Natural killer cell (primary cell): ENCODE measurements at places on chromosomes 5 and 9. TPM values are rescaled to one million over a fixed set of nuclear protein-coding genes. Genes with fewer than 3 reads are reported as not detected.

Gene GRIN3A
- not detected for total RNA-seq

DNA sequence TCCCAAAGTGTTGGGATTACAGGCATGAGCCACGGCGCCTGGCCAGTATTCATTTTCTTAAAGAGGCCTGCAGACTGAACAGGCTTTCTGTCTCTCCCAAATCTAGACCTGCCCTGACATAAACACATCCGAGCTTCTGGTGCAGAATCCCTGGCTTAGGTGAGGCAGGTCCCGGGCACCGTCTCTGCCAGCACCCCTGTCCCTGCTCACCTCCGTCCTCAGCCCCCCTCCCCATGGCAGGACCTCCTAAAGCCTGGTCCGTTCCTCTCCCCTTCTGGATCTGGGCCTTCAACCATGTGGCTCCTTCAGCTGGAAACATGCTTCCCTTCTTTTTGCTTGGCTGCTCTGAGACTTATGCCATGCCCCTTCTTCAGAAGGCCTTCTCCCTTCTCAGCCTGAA lies 22.7 kb upstream of the RXRA start:
- no peaks in the 10 kb centered on the region for H3K36me3 ChIP-seq
- peaks cover 6% of the 10 kb centered on the region for H3K27me3 ChIP-seq
- H3K27ac ChIP-seq: no peak overlapping the region
- H3K4me3 ChIP-seq: no peak overlapping the region

DNA sequence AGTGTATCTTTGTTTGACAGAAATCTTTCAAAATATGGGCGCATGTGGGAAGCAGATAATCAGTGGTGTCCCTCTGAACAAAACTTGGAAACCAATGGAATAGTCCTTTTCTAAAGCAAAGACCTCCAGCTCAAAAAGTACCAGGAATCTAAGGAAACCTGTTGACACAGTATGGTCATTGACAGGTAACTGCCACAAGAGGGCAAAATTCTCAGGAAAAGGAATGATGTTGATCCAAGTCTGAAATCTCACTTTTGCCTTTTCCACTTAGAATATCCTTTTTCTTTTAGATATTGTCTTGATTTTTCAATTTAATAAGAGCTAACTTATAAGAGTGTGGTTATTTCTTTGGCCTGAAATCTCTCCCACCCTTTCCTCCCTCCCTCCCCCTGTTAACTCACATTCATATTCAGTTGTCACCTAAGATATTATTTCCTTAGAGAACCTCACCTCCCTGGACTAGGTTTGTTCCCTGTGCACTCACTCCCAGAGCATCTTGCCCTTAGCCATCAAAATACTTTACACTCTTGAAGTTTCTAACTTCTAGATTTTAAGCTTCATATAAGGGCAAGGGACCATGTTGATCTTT lies 59.0 kb upstream of the BARX1 start:
- H3K4me1 ChIP-seq: no peaks in the 10 kb centered on the region
- no peak for DNase-seq
- no peaks in the 10 kb centered on the region for H3K36me3 ChIP-seq

GRCh38 chr9:137762414-137763061 lies 115.0 kb upstream of the CACNA1B start:
- no peak for DNase-seq
- H3K27me3 ChIP-seq: no peaks in the 10 kb centered on the region
- H3K27ac ChIP-seq: peak overlapping the region; percentile 65

- H3K4me1 ChIP-seq: no peaks in the 10 kb centered on the region
- no peak for DNase-seq
- H3K36me3 ChIP-seq: no peaks in the 10 kb centered on the region
- no peak overlapping the region for H3K27ac ChIP-seq
Observed at GRCh38 chr5:179328291-179328690, 17.0 kb downstream of the ADAMTS2 start.

GRCh38 chr9:135926402-135927194 lies 19.3 kb upstream of the CAMSAP1 start:
- peak overlapping the region; percentile 46 for H3K27ac ChIP-seq
- peaks cover 3% of the 10 kb centered on the region for H3K36me3 ChIP-seq
- no peak overlapping the region for H3K4me3 ChIP-seq
- peak; percentile 61 for DNase-seq
- H3K27me3 ChIP-seq: no peaks in the 10 kb centered on the region

- no peaks in the 10 kb centered on the region for H3K27me3 ChIP-seq
- H3K4me1 ChIP-seq: peaks cover 80% of the 10 kb centered on the region
- H3K36me3 ChIP-seq: peaks cover 4% of the 10 kb centered on the region
Observed at GRCh38 chr9:131398204-131398603, 4.3 kb downstream of the PRRC2B start.

GRCh38 chr9:28808042-28808441 lies 1234.8 kb upstream of the C9orf72 start:
- no peak overlapping the region for H3K4me3 ChIP-seq
- H3K27me3 ChIP-seq: no peaks in the 10 kb centered on the region

GRCh38 chr5:96597438-96598020 lies 64.6 kb upstream of the CAST start:
- peaks cover 4% of the 10 kb centered on the region for H3K27me3 ChIP-seq
- no peak overlapping the region for H3K4me3 ChIP-seq
- H3K36me3 ChIP-seq: no peaks in the 10 kb centered on the region
- DNase-seq: no peak

DNA sequence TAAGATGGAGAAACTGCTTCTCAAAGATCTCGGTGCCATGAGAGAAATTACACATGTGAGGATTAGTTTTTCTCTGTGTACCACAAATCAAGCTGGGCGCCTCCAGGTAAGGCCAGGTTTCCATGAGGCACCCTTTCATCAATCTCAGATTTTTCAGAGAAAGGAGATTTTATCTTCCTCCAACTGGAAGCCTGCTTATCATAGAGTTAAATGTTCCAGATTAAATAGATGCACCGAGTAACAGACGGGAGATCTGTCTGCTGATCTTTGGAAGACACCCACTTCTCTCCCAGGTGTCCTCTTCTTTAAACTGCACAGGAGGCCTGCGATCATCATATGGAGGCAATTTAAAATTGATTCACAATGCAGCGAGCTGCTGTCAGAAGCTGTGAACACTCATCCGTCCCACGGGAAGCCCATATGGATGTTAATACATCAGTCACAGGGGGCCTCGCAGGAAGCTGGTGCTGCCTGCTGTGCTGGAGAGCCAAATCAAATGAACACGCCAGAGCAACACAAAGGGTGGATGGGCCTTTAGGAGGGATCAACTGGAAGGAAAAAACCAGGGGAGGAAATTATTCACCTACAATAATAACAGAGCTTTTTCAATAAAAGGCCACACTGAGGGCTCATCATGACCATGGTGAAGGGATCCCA lies 93.3 kb downstream of the TLE1 start:
- no peaks in the 10 kb centered on the region for H3K27me3 ChIP-seq
- H3K4me1 ChIP-seq: peaks cover 40% of the 10 kb centered on the region
- peak overlapping the region; percentile 72 for H3K27ac ChIP-seq
- H3K36me3 ChIP-seq: peaks cover 3% of the 10 kb centered on the region
- DNase-seq: no peak

GRCh38 chr5:150131461-150131860 lies 24.2 kb downstream of the PDGFRB start:
- DNase-seq: no peak
- no peak overlapping the region for H3K27ac ChIP-seq
- no peaks in the 10 kb centered on the region for H3K36me3 ChIP-seq
- H3K4me3 ChIP-seq: no peak overlapping the region

DNA sequence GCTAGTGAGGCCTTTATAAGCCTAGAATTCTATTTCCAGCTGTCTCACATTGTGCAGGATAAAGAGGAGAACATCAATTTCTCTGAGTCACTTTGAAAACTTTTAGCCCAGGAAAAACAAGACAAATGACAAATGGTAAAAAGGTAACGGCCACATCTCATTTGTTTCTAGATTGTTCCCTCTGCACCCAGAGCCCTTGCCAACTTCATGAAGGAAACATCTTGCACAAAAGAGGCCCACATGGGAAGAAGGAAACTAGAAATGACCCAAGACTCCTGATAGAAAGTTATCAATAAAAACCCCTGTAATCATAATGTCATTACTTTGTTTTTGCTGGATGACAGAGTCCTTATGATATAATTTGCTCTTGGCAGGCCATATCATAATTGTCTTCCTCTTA lies 5.3 kb downstream of the DPYSL3 start:
- no peaks in the 10 kb centered on the region for H3K36me3 ChIP-seq
- H3K4me3 ChIP-seq: no peak overlapping the region
- no peak for DNase-seq
- H3K27ac ChIP-seq: no peak overlapping the region
- H3K4me1 ChIP-seq: no peaks in the 10 kb centered on the region
- peaks cover 4% of the 10 kb centered on the region for H3K27me3 ChIP-seq

- H3K36me3 ChIP-seq: no peaks in the 10 kb centered on the region
- peaks cover 26% of the 10 kb centered on the region for H3K4me1 ChIP-seq
- DNase-seq: peak; percentile 4
- H3K27ac ChIP-seq: peak overlapping the region; percentile 15
Observed at GRCh38 chr5:32842813-32843530, 131.9 kb downstream of the NPR3 start.
